Epithelial cell of proximal tubule (primary cell): ENCODE measurements at places on chromosomes 6 and 20. TPM values are rescaled to one million over a fixed set of nuclear protein-coding genes. Genes with fewer than 3 reads are reported as not detected.

GRCh38 chr20:46746956-46747526 is 37.6 kb downstream of the SLC2A10 start:
- no peak for DNase-seq

- DNase-seq: no peak
Observed at GRCh38 chr6:63816401-63816981, 180.9 kb downstream of the PHF3 start.

- DNase-seq: no peak
Observed at GRCh38 chr6:131999545-132000146, 48.5 kb upstream of the CCN2 start.

GRCh38 chr6:34022250-34022872 is 123.5 kb downstream of the GRM4 start:
- no peak for DNase-seq

DNA sequence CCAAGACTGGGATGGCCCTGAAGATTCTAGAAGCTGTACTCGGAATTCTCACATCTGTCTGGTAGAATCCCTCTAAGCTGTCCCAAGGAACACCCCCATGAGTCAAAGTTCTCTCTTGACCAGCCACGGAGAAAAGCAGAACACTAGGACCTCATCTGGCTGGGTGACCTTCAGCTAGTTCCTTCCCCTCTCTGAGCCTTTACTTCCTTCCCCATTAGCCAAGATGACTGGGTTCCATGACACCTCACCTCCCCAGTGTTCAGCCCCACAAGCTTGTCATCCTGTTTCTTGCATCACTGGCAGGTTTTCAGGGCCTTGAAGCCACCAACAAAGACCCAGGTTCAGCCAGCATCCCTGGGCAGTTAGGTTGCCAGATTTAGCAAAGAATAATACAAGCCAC is 47.8 kb downstream of the MAFB start:
- DNase-seq: no peak

GRCh38 chr6:5498579-5498899 is 237.2 kb downstream of the FARS2 start:
- DNase-seq: no peak

DNA sequence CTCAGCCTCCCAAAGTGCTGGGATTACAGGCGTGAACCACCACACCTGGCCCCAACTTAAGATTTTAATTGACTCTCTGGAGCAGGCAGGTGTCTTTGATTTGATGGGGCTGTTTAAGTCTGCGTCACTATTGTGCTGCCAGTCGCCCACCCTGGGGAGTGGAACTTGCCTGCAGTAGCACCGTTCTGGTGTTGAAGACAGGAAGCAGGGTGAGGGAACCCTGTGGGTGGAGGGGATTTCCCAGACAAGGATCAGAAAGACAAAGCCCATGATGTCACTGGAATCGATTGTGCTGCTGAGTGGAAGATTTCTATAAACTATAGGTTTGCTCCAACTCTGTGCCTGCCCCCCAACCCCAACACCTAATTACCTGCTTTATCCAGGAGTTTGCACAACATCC is 11.0 kb downstream of the ALDH8A1 start:
- no peak for DNase-seq

The NOTCH4 gene
- 2.0 and 3.3 TPM in 2 replicates for total RNA-seq

The PPP1R3G gene
- total RNA-seq: 0.94 and 2.5 TPM in 2 replicates

The RAET1L gene
- 1.5 and 3.1 TPM in 2 replicates for total RNA-seq

The PAK5 gene
- not detected in 2 replicates for total RNA-seq

The BTN1A1 gene
- 0.14 TPM in 1 of 2 replicates, not detected in the other for total RNA-seq

The MACROD2 gene
- total RNA-seq: 0.23 and 0.51 TPM in 2 replicates

The MEI4 gene
- 0.06 TPM in 1 of 2 replicates, not detected in the other for total RNA-seq
